ENCODE measurements at places on chromosomes 4 and X.

- no peak for DNase-seq
Observed at GRCh38 chr4:88005076-88005475, 2.4 kb upstream of the PKD2 start.

DNA sequence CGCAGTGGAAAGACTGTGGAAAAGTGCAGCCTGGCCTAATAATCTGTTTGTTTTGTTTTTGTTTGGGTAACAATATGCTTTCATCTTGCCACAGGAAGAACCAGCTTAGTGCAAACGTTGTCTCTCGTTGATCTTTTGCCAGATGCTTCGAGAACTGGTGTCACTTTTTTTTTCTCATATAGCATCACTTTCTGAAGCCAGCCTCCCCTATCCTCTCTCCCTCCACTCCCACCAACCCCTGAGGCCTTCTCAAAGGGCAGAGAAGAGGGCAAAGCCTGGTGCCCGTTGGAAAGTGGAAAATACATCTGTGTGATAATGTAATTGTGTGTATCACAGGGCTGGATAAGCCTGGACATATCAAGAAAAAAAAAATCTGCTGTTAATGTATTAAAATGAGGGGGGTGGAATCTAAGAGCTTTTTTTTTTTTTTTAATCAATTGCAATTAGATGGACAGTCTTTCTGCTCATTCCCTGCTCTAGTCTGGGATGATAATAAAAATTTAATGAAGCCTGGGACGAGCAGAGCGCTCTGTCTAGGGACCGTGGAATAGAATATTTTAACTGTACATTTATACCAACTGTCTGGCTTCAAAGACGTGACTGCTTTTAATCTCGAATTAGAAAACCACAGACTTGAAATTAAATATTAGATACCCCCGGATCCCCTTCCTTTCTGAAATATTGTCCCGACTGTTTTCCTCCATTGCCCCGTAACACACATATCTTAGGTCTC lies 8.1 kb downstream of the POU4F2 start:
- DNase-seq: peak; percentile 19

- no peak for DNase-seq
Observed at GRCh38 chr4:141843136-141843535, 206.8 kb downstream of the IL15 start.

GRCh38 chrX:120310861-120311726 lies at the start of gene TMEM255A:
Gene TMEM255A (minus strand): TSS chrX:120311461. CDS start chrX:120311309, 152 bp downstream.
- DNase-seq: peak; percentile 43

- DNase-seq: no peak
Observed at GRCh38 chrX:10325611-10326010, 168.8 kb downstream of the CLCN4 start.

GRCh38 chr4:80150387-80151180 lies 46.7 kb upstream of the PRDM8 start:
- no peak for DNase-seq

DNA sequence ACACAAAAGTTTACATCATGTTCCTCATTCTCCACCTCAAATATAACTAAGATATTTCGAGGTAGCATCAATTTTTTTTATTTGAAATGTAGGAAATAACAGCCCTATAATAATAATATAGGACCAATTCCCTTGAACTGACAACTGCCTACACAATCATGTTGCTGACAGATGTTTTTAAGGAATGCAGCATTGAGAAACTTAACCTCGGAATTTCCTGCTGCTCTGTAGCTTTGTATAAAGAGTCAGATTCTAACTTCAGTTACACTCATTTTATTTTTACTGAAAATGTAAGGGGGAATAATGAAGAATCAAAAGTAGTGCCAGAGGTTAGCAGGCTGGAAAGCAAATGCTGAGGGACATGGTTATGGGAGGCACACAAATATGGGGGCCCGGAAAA lies 235.8 kb downstream of the RBMX2 start:
- no peak for DNase-seq

DNA sequence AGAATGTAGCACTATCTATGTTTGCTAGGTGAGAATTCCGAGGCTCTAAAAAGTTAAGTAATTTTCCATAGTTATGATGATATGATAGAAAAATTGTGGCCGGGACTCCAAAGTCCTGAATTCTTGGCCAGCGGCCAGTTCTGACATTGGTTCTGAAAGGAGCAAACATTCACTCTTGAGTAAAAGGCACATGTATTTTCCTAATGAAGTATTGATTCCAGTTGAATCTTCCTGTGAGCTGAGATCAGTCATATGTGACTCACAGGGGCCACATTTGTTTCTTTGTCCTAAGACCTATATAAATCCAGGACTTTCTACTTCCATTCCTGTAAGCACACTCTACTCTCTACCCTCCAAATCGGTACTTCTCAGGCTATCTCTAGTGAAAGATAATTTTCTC lies 349.9 kb downstream of the BMPR1B start:
- DNase-seq: no peak

GRCh38 chrX:46178763-46179162 lies 366.5 kb downstream of the ZNF674 start:
- no peak for DNase-seq

- no peak for DNase-seq
Observed at GRCh38 chrX:1466971-1467561, 14.4 kb upstream of the ASMTL start.

DNA sequence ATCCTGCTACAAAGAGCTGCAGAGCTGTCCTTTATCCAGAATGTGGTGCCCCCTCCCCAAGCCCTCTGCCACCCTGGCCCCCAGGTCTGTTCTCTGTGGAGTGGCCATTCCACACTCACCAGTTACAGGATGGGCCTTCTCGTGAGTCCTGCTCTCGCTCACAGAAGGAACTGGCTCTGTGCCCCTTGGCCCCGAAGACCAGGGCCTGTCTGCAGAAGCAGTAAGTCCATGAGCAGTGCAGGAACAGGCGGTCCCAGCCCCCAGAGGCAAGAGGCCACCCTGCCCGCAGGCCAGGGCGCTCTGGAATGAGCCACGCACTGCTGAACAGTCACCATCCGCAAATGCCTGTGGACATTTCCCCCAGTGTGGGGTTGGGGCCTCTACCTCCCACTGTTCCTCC lies 92.2 kb downstream of the DCTD start:
- DNase-seq: no peak

DNA sequence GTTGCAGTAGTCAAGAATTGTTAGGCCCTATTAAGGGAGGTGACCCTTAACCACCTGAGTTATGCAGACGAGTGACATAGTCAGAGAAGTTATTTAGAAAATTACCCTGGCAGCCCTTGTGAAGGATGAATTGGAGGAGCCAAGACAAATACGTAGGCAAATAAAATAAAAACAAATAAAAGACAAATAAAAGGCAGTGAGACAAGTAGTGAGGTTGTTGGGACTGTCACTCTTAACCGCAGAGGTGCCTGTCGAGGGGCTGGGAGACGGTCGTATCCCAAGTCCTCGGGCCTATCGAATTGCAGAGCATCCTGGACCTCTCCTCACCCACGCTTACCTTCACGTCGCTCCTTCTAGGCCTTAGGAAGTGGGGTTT lies 58.0 kb upstream of the ZC4H2 start:
- no peak for DNase-seq

GRCh38 chr4:8461616-8462015 lies 21.0 kb downstream of the TRMT44 start:
- no peak for DNase-seq

- DNase-seq: no peak
Observed at GRCh38 chr4:119688446-119688845, 59.8 kb upstream of the PDE5A start.

- no peak for DNase-seq
Observed at GRCh38 chrX:24574743-24575142, 72.4 kb downstream of the PCYT1B start.

DNA sequence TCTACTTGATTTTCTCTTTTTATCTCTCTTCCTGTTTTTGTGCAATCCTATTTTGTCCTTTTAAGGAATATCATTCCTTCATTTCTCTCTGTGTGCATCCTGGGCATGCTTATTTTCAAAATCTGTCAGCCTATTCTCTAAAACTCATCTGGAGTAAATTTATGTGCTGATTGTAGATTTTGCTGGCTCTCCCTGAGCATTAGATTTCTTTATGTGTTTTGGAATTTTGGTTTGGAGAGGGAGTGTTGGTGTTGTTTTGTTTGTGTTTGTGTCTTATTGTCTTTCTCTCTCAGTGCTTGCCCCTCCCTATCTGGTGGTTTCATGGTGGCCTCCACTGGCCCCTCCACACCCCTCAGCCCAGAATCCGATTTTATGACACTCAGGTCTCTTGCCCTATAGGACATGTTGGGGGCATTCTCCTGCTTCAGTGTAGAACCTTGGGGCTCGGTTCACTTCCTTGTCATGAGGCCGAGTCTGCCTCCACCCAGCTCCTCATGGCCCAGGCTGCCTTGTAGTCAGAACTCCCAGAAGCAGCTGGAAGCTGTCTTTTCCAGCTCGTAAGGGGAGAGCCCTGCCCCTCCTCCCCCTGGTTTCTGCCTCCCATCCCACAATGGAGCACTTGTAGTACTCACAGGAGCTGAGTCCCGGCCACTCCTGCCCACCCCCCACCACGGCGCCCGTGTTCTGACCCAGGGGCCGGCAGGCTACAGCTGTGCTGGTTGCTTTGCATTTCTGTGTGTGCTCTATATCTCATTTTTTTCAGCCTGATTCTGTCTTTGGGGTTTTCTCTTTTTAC lies 24.5 kb upstream of the PJA1 start:
- no peak for DNase-seq

GRCh38 chr4:5524446-5525299 lies 183.7 kb downstream of the EVC2 start:
- peak; percentile 84 for DNase-seq

DNA sequence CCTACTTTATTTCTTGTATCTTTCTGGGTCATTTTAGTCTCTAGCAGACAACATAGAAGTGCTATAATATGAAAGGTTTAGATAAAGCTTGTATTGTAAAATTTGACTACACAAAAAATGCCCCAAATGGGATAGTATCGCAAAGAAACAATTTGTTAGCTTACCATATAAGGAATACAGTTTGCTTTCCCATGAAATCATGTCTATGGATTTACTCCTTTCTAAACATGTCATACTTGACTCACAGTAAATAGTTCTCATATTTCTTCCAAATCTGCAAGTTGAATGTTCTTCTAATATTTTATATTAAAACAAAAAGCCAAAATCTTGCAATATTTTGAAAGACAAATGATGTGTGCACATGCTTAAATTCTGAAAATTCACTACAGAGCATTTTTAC lies 103.9 kb downstream of the PPA2 start:
- DNase-seq: no peak

DNA sequence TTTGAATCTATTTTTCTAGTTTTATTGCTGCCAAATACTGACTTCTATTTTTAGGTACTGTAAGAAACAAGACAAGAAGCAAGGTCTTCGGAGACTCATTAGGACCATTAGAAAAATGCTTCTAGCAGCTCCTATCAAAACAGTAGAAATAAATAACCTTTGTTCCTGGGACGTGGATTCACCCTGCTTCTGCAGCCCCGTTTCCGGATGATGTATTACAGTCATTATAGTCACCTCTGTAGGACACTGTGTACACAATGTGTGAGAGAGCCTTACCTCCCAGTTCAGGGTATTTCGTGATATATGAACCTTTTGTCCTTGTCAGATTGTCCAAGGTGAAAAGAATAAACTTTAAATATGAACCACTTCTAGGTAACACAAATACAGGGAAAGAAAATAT lies 484.0 kb upstream of the TECRL start:
- no peak for DNase-seq

- DNase-seq: no peak
Observed at GRCh38 chr4:8641931-8642650, 49.5 kb downstream of the CPZ start.

GRCh38 chr4:130092187-130093015 lies 996.4 kb downstream of the C4orf33 start:
- DNase-seq: no peak

GRCh38 chr4:86250619-86251018 lies 109.2 kb downstream of the MAPK10 start:
- no peak for DNase-seq

- DNase-seq: no peak
Observed at GRCh38 chr4:79233820-79234219, 92.0 kb downstream of the NAA11 start.

GRCh38 chr4:59676389-59676788 lies 1523.7 kb upstream of the ADGRL3 start:
- DNase-seq: no peak

DNA sequence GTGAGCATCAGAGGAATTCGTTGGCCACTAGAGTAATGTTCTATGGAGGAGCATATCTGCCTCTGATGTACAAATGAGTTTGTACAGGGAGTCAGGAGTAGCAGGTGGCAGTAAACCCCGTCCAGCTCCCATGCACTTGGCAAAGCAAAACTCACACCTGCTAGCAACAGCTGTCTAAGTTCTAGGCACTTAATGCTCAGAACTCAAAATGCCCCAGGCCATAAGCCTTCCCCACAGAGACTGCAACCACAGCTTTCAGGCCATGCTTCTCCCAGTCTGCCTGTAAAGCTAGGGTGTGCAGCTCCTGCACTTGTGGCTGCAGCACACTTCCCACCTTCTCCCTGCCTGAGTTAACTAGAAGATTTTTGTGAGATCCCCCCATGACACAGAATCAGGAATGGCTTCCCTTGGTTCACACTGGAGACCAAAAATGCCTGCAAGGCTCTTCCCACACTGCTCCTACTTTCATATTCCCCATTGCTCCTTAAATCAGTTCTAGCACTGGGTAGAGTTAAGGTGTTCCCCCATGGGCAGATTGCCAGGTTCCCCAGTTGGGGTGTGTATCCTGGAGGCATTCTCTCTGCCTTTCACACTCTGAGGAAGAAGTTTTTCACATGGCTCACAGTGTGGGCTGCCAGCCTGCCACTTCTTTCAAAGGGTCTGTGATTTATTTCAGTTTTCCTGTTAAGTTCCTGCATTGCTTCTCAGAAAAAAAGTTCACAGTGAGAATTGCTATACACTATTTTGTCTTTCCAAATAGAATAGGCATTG lies 189.9 kb downstream of the STPG2 start:
- DNase-seq: no peak

GRCh38 chrX:123779908-123780396 lies 47.1 kb upstream of the THOC2 start:
- DNase-seq: no peak

GRCh38 chrX:39935411-39936064 lies 162.2 kb downstream of the BCOR start:
- no peak for DNase-seq

DNA sequence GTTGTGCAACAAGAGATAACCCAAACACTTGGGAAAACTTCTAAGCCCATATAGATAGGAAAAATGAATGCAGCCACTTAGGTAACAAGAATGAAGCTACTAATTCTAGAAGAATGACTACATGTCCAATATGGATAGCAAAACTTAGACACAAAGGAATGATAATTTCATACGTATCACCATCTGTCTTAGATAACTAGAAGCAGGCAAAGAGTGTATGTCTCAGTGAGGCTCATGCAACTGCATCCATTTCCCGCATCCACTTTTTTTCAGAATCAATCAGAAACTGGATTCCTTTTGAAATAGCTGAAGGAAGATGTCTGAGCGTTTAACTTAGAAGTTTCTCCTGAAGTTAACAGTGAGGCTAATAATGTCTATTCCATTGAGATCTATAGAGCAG lies 408.7 kb upstream of the PITX2 start:
- DNase-seq: no peak

- no peak for DNase-seq
Observed at GRCh38 chr4:41507291-41507947, 30.5 kb upstream of the LIMCH1 start.
